ENCODE measurements at places on chromosomes 5 and 9. TPM values are rescaled to one million over a fixed set of nuclear protein-coding genes. Genes with fewer than 3 reads are reported as not detected.

The CCDC112 gene
- 15.3 TPM for polyA plus RNA-seq

The ZNF608 gene
- 28.7 TPM for polyA plus RNA-seq

The CATSPER3 gene
- 56.6 TPM for polyA plus RNA-seq

The UBTD2 gene
- polyA plus RNA-seq = 53.9 TPM
